ENCODE measurements at places on chromosomes 5 and 9.

- no peaks in the 10 kb centered on the region for H3K27me3 ChIP-seq
- DNase-seq: no peak
- peaks cover 9% of the 10 kb centered on the region for H3K36me3 ChIP-seq
- no peak overlapping the region for H3K27ac ChIP-seq
Measured at GRCh38 chr9:123421186-123421585, 65.2 kb downstream of the CRB2 start.

GRCh38 chr5:75706775-75707174, 10.5 kb downstream of the POC5 start:
- DNase-seq: no peak
- no peak overlapping the region for H3K27ac ChIP-seq
- no peaks in the 10 kb centered on the region for H3K27me3 ChIP-seq
- H3K36me3 ChIP-seq: peaks cover 8% of the 10 kb centered on the region

GRCh38 chr5:40399349-40399748, 280.4 kb upstream of the PTGER4 start:
- H3K27me3 ChIP-seq: no peaks in the 10 kb centered on the region
- no peak overlapping the region for H3K27ac ChIP-seq
- no peaks in the 10 kb centered on the region for H3K36me3 ChIP-seq
- DNase-seq: no peak

DNA sequence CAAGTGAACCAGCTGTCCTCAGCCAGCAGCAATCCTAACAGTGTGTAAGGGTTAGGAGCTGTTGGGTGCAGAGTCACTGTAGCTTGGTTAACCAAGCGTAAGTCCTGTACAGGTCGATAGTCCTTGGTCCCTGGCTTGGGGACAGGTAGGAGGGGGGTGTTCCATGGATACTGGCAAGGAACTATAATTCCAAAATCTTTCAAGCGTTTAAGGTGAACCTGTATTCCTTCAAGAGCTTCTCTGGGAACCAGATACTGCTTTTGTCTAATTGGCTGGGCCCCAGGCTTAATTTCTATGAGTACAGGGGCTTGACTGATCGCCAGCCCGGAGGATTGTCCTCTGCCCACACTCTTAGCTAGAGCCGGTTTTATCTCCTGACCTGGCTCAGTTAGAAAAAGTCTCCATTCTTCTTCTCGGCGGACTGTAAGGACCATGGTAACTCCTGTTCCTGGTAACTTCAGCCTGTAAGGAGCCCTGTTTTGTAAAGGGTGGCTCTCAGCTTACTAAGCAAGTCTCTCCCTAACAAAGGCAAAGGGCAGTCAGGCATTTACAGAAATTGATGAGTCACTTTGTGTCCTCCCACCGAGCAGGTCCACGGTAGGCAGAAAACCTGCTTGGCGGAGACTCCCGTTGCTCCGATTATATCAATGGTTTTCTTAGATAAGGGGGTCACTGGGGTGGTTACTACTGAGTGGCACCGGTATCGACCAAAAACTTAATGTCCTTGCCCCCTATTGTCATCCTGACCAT, 6.0 kb upstream of the ZNF354C start:
- H3K4me3 ChIP-seq: no peak overlapping the region
- H3K36me3 ChIP-seq: peaks cover 2% of the 10 kb centered on the region
- H3K27me3 ChIP-seq: peaks cover 19% of the 10 kb centered on the region
- H3K4me1 ChIP-seq: no peaks in the 10 kb centered on the region
- DNase-seq: no peak

- peaks cover 10% of the 10 kb centered on the region for H3K4me1 ChIP-seq
- H3K36me3 ChIP-seq: peaks cover 11% of the 10 kb centered on the region
- no peak for DNase-seq
- no peak overlapping the region for H3K27ac ChIP-seq
Measured at GRCh38 chr5:143213851-143214363, 189.6 kb downstream of the NR3C1 start.
